Smooth muscle cell of the brain vasculature (primary cell): ENCODE measurements at places on chromosomes 6 and 20.

GRCh38 chr6:154167126-154167525, 128.1 kb downstream of the OPRM1 start:
- no peak for DNase-seq

- DNase-seq = no peak
Observed at GRCh38 chr6:33592595-33593413, 12.7 kb upstream of the BAK1 start.

GRCh38 chr20:38119446-38119845, 45.6 kb downstream of the TGM2 start:
- DNase-seq = no peak

- no peak for DNase-seq
Observed at GRCh38 chr6:166286839-166287271, 21.3 kb downstream of the PRR18 start.

DNA sequence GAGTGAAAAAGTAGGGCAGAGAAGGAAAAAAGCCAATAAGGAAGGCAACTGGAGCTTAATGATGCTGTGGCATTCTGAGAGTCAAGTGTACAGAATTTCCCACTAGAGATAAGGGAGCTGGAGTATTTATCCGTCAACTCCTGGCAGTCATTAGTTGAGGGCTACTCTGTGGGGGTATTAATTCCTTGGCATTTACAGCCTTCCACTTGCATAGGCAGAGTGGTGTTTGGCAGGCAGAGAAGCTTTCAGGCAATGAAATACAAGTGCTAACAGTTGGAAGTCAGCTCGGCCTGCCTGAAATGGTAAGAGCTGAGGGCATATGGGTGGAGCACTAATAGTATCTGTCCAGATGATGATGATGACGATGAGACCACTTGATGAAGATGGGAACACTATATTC, 207.3 kb upstream of the FLRT3 start:
- DNase-seq = no peak

DNA sequence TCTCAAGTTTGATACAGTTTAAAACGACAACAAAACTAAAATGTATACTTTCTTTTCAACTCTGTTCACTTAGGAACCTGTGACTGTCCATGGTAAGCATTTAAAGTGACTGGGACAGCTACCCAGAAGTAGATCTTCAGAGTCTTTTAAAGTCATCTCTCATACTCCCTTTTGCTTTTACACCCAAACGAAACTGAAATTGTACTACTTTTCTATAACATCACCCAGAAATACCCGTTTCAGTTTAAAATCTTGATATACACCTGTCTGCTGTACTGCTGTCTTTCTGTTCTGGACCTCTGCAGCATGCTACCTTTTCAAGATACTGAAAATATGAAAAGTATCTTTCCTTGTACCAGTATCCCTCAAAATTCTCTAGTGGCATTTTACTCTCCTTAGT, 170.4 kb upstream of the THEMIS start:
- no peak for DNase-seq
